ENCODE measurements at places on chromosomes 6 and 20.

GRCh38 chr6:159359581-159360297 is 190.5 kb downstream of the FNDC1 start:
- no peak for DNase-seq

DNA sequence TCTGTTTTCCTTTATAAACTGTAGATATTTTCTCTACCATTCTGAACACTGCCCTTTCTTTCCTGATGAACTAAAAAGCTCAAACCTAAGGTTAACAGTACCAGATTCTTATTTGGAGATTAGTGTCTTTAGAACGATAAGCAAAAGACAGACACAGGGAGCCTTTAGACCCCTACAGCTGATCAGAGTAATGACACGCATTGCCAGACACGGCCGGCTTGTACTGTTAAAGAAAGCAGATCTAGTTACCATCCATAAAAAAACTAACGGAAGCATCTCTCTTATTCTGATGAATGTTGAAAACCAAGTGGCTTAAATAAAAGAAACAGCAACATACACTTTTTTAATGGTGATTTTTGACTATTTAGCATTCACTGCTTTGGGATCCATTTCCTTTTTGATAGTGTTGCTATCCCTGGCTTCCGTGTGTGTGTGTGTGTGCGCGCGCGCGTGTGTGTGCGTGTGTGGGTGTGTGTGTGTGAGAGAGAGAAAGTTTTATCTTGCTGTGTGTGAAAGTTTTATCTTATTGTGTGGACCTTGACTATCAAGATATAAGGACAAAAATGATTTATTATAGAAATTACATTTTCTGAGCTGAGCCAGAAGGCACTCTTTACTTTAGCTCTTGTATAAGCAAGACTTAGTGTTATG is 95.6 kb upstream of the SLC35B3 start:
- DNase-seq, result no peak

- DNase-seq, result peak; percentile 98
Observed at GRCh38 chr6:25173951-25174474, 105.2 kb upstream of the CARMIL1 start.

DNA sequence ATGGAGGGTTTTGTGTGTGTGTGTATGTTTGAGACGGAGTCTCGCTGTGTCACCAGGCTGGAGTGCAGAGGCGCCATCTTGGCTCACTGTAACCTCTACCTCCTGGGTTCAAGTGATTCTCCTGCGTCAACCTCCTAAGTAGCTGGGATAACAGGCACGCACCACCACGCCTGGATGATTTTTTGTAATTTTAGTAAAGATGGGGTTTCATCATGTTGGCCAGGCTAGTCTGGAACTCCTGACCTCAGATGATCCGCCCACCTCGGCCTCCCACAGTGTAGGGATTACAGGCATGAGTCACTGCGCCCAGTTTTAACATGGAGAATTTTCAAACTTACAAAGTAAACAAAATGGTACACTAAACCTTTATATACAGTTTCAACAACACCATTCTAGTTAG is 22.8 kb downstream of the AMD1 start:
- DNase-seq, result peak; percentile 70

- no peak for DNase-seq
Observed at GRCh38 chr6:70651326-70651905, 16.3 kb upstream of the SMAP1 start.

GRCh38 chr20:51531141-51531710 is 11.3 kb downstream of the NFATC2 start:
- DNase-seq, result no peak

DNA sequence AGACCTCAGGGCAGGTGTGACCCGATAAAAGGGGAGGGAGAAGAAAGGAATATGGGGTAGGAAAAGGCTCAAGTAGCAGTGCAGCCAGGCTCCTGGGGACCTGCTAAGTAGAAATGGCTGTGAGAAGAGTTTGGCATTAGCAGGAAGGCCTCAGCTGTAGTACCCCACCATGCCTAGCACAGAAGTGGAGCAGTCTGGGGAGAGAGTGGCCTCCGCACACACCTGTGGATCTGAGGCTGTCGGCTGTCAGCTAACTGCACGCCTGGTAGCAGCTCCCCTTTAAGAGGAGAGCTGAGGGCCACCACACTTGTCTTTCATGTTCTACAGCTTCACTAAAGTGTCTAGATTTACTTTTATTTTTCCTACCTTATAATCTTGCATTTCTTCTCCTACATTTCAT is 24.6 kb downstream of the PDE7B start:
- DNase-seq, result no peak

DNA sequence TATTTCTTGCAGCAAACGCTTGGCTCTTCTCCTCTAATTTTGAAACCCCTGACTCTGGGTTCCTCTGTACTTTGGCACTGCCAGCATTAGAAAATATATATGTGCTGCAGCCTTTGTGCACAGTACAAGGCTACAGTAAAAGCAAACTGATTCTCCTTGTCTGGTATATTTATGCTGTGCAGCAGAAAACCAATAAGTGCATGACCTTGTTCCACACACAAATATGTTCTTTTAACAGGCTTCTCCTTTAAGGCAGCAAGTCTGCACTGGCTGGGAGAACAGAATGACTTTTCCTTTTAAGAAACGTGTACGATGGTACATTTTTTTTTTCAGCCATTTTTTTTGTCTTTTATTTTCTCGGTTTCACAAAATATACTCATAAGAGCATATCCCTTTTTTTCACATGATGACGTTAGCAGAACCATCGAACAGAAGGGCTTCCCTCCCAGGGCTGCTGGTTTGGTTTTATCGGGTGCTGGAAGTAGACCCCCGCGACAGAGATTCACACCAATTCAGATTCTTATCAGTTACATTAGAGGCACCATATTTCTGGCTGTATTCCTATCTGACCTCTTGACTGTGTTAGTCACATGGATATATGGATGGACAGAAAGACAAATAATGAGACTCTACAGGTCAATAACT is 129.9 kb upstream of the ARID1B start:
- no peak for DNase-seq

DNA sequence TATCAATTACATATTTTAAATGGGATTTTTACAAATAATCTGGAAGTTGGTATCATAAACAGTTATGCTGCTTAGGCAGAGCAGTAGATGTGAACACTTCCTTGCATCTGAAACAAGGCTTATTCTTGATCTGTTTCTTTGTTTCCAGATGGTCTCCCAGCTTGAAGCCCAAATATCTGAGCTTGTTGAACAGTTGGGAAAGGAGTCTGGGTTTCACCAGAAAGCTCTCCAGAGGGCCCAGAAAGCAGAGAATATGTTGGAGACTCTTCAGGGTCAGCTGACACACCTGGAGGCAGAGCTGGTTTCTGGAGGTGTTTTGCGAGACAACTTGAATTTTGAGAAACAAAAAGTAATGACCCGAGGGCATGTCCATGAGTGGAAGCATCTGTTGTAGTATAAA is 91.9 kb downstream of the CCDC170 start:
- DNase-seq, result no peak

GRCh38 chr6:108874470-108875160 is 26.4 kb downstream of the ARMC2 start:
- DNase-seq, result peak; percentile 62

GRCh38 chr6:34484391-34484790 is 18.5 kb downstream of the PACSIN1 start:
- no peak for DNase-seq

GRCh38 chr6:169239181-169239580 is 14.5 kb downstream of the THBS2 start:
- no peak for DNase-seq

DNA sequence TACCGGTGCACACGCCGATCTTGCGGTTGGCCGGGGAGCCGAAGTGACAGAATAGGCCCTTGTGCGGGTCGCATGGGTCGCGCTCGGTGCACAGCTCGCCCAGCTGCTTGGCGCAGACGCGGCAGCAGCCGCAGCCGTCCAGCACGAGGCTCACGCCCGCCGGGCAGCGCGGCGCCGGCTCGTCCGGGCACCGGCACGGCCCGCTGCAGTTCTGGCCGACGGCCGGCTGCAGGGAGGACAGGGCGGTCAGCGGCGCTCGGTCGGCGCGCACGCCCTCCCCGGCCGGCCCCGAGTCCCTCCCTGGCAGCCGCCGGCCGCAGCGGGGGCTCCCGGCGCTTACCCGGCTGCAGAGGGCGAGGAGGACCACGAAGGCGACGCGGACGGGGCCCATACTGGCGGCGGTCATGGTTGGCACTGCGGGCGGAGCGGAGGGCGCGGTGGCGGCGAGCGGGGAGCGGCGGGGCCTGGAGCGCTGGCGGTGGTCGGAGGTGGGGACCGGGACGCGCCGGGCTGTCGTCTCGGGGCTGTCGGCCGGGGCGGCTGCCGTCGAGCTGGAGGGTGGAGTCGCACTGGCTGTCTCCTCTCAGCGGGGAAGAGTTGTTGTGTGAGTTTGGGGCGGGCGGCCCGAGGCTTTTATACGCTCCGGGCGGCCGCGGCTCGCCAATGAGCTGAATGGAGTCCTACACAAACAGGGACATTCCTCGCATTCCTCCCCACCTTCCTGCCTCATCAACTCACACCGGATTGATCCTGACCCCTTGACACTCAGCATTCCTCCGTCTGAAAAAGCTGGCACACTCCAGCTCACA is at the start of gene CCN2:
TSS of gene CCN2 (minus strand) at position 606 of the 809 bp plus-strand sequence. CDS start at position 406, 200 bp downstream.
- peak; percentile 97 for DNase-seq

Measured in HCEC 1CT (cell line).